Lung (tissue), 17 donors: ENCODE measurements at places on chromosomes 16 and 17.

- no peak for DNase-seq
Observed at GRCh38 chr16:28992496-28992895, 7.6 kb downstream of the LAT start.

DNA sequence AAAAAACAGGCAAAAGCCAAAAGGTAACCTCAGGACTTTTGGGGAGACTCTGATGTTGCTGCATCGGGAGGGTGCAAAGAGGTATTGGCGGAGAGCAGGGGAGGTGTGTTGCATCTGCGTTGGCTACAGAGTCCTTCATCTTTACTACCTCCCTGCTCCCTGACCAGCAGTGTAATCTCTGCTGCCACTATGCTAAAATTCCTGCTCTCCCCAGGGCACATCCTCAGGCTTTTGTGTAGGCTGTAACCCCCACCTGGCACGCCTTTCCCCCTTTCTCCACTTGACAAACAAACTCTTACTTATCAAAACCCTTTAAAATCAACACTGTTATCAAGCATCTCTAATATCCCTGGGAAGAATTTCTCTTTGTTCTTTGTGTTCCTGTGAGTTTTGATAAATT lies 435.3 kb downstream of the HAPSTR1 start:
- no peak for DNase-seq

DNA sequence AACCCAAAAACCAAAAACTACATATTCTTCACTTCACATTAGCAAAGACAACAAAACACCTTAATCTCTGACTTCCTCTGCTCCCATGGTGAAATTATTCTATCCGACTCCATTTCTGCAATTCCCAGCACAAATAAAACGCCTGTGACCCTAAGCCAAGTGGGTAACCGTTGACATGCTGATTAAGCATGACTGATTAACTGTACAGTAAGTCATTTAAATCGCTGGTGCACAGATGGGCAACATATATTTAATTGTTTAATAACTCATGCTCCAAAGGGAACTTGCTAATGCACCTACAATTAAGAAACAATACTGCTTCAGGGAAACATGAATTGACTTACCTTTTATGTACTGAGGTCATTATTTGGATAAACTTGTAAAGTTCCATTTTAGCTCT lies 436.7 kb downstream of the KIF2B start:
- DNase-seq: no peak

DNA sequence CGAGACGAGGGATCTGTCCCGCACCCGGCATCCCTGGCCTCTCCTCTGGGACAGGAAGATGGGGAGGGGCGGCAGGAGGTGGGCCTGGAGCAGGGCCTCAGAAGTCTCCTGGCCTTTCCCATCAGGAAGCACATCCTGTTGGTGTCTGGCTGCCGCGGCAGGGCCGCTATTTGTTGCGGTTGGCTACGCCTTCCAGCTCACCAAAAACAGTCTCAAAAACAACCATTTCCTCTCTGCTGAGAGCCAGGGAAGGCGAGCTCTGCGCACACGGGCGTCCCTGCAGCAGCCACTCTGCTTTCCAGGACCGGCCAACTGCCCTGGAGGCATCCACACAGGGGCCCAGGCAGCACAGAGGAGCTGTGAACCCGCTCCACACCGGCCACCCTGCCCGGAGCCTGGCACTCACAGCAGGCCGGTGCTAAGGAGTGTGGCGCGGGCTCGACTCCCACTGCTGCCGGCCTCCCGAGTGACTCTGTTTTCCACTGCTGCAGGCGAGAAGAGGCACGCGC lies at the start of gene TMEM204:
TMEM204 (plus strand) TSS at position 224 of the 509 bp plus-strand sequence. CDS start 610 bp downstream, outside the sequence.
- peak; percentile 83 for DNase-seq

DNA sequence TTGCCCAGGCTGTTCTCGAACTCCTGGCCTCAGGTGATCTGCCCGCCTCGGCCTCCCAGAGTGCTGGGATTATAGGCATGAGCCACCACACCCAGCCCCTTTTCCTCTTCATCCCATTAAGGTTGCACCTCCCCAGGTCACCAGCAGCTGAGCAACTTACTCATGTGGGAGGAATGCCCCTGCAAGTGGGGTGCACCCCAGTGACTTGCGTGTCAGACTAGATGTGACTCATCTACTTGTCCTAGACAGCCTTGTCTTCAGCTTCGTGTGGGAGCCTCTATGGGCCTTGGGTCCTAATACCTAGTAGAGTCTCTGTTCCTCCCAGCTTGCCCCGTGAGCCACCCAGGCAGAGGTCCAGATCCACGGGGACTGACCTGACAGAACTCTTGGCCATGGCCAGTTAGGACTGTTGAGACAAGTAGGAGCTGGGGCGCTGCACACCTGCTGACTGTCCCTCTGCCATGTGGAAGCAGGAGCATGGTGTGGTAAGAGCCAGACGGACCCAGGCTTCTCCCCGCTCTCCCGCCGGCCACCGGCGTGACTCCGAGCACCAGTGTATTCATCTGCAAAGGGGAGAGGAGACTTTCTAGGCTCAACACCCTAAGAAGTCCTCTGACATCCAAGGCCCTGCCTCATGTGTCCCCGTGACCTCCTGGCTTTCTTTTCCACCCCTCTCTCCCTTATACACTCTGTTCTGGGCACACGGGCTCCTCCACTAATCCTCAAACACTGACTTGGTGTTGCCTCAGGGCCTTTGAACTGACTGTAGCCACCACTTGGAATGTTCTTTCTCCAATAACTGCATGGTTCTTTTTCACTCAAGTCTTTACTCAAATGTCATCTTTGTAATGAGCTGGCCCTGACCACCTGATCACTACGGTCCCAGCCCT lies 11.6 kb upstream of the CBX4 start:
- no peak for DNase-seq

DNA sequence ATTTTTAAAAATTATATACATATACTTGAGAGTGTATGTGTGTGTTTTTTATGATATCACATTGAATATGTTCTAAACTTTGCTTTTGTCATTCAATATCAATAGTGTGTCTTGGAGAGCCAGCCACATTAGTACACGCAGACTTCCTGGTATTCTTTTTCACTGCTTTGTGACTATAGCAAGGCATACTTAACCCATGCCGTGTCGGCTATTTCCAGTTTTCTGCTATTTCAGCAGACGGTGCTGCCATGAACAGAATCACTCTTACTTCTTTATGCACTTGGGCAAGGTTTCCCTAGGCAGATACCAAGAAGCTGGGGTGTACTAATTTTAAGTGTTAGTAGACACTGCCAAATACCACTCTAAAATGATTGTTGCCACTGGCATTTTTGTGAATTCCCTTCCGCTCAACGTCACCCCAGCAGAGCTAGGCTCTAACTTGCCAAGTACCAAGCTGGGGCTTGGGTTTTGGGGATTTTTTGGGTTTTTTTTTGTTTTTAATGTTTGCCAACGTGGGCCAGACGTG lies 134.9 kb downstream of the SOCS1 start:
- no peak for DNase-seq

DNA sequence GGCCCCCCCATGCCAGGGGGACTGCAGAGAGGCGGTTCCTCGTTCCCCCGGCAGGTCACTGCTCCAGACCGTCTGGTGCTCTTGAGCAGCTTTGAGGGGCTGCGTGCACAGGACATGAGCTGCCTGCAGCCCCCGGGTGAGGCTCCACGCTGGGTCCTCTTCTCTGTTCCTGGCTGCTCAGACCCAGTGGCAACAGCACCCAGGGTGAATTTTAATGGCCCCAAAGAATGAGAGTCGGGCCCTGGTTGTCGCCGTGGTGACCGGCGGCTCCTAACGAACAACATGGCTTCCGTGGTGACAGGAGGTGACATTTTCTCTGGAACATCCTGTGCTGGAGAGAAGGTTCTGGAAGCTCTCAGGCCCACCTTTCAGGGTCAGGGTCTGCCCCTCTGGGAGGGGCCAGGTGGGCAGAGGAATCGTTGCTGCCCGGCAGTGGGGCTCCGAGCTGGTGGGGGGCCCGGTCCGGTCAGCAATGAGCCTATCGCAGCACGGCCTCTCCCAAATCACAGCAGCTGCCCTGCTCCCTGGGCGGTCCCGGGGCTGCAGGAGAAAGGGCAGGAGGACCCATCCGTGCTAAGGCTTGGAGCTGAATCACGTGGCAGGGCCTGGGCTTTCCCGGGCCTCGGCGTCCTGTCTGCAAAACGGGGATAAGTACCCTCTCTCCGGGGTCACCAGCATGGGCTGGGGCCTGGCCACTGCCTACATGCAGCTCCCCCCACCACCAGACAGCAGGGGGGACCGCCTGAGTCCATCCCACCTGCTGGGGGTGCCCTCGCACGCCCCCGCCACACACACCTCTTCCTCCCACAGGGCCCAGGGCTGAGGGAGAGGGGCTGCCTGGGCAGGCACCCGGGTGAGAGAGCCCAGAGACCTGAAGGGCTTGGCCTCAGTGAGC lies 3.4 kb upstream of the C1QTNF8 start:
- DNase-seq: no peak

- DNase-seq: peak; percentile 47
Observed at GRCh38 chr17:732902-733720, 715 bp downstream of the TLCD3A start.

DNA sequence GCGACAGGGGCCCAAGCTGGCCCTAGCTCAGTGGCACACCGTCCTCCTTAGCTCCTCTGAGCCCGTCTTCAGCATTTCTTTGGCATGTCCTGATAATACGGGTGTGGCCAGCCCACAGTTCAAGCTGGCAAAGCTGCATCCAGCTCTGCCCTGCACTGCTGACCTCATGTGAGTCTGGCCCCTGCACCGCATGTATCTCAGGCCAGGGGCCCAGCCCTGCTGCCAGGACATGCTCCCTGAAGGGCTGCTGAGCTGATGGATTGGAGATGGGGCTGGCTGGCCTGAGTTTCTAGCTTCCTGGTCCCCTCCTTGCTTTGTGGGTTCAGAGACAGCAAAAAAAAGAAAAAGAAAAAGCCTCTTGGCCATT lies 2.4 kb downstream of the DOC2B start:
- no peak for DNase-seq

DNA sequence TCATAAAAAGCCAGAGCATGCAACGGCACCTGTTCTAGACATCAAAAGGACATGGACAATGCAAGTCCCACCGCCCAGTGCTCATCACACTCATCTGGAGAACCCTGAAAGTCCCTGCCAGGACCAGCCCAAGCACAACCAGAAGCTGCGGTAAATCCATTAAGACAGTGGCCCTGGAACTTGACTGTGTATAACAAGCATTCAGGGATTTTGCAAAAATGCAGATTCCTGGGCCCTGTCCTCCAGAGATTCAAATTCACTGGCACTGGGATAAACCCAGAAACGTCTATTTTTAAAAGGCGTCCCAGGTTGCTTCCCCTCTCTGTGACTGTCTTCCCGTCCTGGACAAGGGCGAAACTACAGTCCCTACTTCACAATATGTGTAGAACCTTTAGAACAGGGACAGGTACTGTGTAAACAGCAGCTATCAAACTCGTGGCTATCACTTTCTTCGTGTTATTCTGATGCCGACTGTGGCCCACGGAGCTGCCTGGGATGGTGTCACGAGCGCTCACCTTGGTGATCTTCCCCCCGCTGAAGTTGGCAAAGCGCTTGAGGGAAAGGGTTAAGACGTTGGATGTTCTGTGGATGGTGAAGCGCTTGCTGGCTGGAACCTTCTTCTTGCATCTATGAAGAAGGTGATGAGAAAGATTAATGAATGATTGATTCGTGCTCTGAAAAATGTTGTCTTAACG lies 22.3 kb downstream of the USP36 start:
- DNase-seq: no peak

- DNase-seq: no peak
Observed at GRCh38 chr16:17166095-17166494, 304.7 kb downstream of the XYLT1 start.

DNA sequence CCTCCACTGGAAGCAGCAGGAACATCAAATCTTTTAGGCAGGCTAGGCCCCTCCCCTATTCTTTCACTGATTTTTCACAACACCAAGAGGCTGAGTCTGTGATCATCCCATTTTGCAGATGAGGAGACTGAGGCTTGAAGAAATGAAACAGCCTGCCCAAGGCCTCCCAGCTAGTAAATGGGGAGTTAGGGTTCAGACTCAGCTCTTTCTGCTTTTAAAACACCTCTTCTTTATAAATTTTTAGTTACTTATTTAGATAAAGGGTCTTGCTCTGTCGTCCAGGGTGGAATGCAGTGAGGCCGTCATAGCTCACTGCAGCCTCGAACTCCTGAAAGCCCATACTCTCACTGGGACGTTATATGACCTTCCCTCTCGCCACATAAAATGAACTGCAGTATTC lies 82.2 kb downstream of the BMERB1 start:
- no peak for DNase-seq
